ENCODE measurements at places on chromosomes 5 and 9.

DNA sequence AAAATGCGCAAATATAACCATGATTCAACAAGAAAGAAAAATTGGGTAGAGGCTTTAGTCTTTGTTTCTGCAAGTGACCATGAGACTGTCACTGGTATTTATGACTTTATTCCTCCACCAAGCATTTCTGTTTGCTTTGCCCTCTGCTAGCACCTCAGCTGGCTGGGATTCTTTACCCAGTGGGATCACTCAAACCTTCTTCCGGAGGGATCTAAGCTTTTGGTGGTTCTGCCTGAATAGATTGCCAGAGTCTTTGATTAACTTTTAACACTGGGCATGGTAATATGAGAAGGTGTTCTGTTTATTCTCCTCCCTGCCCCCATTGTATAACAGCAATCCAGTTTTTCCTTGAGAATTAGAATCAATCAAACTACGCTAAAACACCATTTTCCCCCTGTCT is 59.1 kb upstream of the FBN2 start:
- no peak for DNase-seq

GRCh38 chr9:91867740-91868139 is 82.3 kb downstream of the ROR2 start:
- DNase-seq, result no peak

GRCh38 chr9:18009902-18010301 is 431.0 kb downstream of the SH3GL2 start:
- DNase-seq, result no peak

GRCh38 chr9:35190203-35190602 is 28.4 kb downstream of the UNC13B start:
- DNase-seq, result no peak

DNA sequence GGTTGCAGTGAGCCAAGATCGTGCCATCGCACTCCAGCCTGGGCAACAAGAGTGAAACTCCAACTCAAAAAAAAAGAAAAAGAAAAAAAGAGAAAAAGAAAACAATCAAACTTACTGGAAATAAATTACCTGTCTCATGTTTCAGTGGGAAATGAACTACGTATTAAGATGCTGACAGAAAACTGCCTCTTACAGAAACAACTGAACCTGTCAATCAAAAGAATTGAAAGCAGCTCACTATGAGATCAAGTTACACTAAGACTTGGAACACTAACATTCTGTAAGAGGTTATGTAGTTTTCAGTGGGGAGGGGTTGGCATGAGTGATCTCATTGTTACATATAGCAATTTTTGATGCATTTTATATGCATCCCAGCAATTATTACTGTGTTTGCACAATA is 64.4 kb upstream of the SPATA31E1 start:
- DNase-seq, result no peak

DNA sequence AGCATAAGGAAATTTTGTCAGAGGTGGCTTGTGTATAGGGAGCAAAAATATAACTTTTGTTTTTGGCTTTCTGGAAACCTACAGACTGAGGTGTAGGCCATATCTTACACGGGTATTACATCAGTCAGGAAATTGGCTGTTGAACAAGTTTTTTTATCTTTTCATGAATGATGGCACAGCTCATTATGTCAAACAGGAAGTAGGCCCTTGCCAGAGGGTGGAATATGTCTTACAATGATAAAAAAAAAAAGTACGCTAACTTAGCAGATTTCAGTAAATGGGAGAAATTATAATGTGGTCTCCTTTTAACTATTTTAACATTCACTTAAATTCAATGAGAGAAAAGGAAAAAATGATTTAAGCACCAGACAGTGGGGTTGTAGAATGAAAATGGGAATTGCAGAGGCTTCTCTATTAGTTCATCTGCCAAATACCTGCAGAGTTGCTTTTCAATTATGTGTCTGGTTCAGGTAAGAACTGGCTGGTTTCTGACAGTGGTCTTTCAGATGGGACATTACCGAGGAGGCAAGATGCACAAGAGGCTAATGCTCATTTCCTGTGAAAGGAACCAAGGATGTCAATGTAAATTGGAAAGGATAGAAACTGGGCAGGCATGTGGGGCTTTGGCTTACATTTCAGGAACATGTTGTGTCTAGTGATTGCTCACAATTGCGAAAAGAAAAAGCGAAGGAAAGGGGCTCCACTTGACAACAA is 169.9 kb downstream of the NNT start:
- DNase-seq, result peak; percentile 97

DNA sequence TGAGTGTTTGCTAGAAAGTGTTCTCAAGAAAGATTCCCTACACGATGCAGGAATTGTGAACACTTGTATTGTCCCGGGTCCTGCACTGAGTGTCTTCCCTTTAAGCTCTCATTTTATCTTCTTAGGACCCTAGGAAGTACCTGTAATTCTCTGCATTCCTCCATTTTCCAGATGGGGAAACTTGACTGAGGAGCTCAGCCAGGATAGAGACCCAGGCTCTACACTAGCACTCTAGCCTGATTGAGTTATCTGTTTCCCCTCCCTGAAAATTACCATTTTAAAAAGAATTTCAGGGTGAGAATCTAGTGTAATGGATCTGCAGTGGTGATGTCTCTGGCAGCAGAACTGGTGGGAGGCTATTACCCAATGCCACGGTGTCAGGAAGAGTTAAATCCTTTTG is 453.9 kb downstream of the KDM4C start:
- DNase-seq, result no peak

DNA sequence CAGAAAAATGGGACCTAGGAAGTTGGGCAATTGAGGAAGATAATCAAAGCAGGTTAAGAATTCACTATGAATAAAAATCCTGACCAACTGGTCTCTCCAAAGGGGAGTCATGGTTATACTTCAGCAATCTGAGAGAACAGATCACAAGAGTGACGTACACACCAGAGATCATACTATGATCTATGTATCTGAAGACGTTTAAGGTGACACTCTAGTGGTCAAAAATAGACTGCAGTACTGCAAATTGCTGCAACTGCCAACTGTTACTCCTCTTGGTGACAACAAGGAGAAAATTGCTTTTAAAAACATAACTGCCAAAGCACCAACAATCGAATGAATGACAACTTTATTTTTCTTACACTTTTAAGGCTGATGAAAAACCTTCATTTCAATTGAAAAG is 4.9 kb downstream of the AK6 start:
- peak; percentile 21 for DNase-seq

- DNase-seq, result no peak
Measured at GRCh38 chr5:42595597-42595996, 161.0 kb upstream of the CCDC152 start.
